ENCODE measurements at places on chromosomes 11 and 22.
A peak's percentile ranks its signal among the peaks of the same experiment; 100 is the strongest.

GRCh38 chr11:62411524-62411923 lies 7.3 kb upstream of the SCGB1A1 start:
- no peak for DNase-seq

- DNase-seq, result peak; percentile 80
These were observed 61.0 kb upstream of the BIRC3 start for GRCh38 chr11:102256251-102256650.

DNA sequence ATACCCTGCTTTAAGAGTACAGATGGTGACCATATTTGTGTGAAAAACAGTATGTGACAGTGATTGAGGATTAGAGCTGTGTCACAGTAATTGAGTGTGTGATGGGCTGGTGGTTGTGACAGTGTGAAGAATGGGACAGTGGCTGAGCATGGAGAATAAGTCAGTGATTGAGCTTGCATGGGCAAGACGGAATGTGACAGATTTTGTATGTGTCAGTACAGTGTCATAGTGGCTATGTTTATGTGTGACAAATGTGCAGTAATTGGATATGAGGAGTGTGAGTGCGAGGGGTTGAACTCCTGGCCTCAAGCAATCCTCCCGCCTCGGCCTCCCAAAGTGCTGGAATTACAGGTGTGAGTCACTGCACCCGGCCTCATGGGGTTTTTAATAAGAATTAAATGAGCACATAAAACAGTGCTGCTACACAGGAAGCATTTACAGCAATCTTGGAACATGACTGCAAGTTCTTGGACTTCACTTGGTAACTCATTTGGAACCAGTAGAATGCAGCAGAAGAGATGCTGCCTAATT lies 583 bp upstream of the RRAS2 start:
- no peak for DNase-seq

DNA sequence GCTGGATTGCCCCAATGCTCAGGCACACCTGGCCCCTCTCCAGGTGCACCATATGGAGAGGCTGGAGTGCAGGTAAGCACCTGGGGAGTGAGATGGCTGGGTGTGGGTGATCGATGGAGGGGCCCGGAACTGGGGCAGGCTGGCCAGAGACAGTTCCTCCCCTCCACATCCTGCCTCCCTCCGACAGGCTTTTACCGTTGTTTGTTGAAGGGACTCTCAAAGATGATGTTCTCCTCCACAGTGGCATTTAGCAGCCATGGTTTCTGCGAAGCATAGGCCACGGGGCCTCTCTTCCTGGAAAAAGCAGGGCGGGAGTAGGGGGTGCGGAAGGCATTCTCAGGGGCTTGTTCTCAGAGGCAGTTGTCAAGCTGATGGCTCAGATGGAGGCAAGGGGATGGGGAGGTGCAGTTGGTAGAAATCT lies 25.9 kb upstream of the KCNJ11 start:
- DNase-seq, result no peak

GRCh38 chr11:34948696-34949095 lies 32.3 kb downstream of the PDHX start:
- peak; percentile 18 for DNase-seq

DNA sequence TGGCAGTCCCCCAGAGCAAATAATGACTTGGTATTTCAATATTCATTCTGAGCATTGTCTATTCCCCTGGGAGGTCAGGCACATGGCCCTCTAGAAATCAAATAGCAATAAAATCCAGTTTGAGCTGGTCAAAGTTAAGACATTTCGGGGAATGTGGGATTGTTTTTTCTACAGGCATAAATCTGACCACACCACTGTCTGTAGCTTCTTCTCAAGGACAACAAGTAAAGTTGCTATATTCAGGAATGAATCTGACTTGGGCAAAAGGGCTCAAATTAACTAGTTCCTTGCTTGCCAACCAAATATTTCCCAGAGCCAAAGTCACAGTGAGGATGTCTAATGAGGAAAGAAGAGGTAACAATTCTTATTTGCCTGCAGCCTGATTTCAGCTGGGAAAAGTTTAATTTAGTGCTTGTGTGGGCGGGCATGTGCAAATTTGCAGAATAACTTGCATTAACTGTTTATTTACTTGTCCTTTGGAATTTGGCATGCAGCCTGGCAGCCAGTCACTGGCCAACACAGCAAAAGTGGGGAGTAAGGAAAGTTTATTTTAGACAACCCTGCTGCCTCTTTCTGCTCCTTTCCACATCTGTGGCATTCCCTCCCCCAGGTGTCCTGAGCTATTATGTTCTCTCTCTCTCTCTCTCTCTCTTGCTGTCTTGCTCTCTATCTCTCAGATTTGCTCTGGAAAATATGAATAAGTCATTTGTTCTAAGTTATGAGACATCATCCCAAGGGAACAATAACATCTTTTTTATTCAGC lies 51.2 kb upstream of the ARHGAP20 start:
- DNase-seq, result peak; percentile 92

DNA sequence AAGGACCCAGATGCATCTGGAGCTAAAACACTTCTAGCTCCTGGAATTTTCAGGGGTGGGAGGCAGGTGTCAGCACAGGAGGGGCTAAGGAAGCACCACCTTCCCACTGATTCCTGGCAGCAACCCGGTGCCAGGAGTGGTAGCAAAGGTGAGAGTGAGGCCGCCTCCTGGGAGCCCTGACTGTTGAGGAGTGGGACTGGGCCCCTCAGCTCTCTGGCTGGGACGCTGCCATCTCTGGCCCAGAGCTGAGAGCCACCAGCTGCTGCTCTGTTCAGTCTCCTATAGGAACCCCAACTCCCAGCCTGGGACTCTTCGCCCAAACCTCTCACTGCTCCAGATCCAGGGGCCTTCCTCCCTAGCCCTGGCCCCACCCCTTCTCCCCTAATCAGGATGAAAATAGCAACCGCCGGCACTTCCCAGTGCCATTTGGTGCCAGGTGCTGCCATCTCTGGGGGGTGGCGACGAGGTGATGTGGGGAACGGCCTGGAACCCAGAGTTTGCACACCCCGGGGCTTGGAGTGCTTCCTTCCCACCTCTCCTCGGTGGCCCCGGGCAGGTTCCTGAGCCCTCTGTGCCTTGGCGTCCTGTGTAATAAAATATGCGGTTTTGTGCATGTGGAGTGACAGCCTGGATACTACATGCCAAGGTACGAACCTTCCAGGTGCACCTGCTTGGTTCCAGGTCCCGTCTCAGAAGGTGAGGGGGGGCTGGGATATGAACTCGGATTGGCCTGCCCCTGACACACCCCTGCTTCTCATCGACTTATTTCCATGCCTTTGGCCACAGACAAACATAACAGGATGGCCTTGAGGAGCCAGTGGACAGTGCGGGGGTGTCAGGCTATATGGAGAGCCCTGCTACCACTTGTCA lies 35.7 kb upstream of the CELSR1 start:
- DNase-seq, result no peak

DNA sequence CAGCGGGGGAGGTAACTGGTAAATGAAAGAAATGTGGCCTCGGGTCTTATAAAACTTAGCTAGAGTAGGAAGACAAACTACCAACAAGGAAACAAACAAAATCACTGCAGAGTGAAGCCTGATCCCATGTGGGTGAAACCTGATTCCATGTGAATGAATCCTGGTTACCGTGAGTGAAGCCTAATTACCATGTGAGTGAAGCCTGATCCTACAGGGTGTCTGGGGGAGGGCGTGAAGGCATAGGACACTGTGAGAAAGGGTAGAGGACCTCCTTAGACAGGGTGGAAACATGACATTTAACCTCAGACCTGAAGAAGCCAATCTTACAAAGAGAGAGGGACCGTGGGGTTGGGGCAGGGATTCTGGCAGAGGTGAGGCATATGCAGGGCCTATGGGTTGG lies 106.2 kb upstream of the USP47 start:
- no peak for DNase-seq

GRCh38 chr22:50257041-50257440 lies 4.4 kb downstream of the MAPK12 start:
- no peak for DNase-seq

- DNase-seq, result no peak
These were observed 24.1 kb downstream of the PTDSS2 start for GRCh38 chr11:473962-474785.

GRCh38 chr11:80443177-80443576 lies 1002.3 kb upstream of the TENM4 start:
- DNase-seq, result peak; percentile 47

- DNase-seq, result no peak
These were observed 71.7 kb upstream of the FAR1 start for GRCh38 chr11:13596611-13597326.

DNA sequence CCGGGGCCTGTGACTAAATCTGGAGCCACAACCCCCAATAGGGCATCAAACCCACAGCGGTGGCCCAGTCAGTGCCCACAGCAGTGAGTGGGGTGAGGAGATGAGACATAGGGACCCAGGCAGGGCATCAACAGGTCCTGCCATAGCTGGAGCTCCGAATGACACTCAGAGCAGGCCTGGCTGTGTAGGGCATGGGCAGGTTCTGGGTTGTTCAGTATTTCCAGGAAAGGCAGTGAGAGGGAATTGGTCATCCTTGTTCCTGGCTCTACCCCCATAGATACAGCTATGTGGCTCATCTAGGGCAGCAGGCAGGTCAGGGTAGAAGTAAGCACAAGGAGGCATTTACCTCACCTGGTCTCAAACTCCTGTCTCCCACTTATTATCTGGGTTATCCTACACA lies 126.6 kb downstream of the BUD13 start:
- no peak for DNase-seq

DNA sequence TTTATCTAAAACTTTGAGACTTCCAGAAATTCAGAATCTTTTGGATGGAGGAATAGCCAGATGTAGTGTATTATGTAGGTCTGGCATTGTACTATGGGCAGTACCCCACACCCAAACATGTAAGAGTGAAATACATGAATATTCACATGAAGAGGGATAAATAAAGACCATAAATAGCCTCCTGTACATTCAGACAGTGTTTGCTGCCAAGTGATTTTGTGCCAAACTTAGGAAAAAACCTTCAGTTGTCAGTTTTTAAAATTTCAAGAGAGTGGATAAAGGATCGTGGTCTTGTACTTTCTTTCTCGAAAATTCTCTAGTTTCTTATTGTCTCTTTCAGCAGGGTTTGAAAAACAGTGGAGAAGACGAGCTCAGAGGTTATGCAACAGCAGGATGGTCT lies 150.3 kb upstream of the LARGE1 start:
- DNase-seq, result no peak

DNA sequence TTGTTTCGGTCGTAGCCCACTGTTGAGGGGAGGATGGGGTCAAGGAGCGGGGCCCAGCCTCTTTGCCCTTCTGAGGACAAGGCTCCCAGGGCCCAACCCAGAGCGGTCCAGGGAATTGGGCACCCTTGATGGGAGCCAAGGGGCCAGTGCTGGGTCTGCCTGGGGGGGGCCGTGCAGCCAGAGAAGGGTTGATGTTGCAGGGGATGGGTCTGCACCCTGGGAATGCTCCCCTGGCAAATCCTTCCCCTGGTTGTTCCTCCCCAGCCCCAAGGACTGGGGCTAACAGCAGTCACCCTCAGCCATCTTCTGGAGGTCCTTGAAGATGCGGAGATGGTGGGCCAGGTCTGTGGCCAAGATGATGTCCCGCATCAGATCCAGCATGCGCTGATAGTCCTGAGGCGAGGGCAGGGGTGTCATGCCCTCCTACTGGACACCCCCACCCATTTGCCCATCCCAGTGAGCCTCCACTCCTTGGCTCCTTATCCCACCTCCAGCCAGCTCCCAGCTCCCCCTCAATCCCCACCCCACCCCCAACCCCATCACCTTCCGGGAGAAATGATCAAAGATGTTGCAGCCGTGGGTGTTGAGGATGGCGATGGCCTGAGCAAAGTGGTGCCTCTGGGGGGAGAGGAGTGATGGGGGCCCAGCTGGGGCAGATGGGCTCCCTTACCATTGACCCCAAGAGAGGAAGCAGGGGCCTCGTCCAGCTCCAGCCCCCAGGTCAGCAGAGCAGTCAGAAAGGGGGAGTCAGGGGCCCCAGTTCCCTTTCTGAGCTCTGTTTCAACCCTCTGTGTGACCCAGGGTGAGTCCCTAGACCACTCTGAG lies 95.0 kb downstream of the PDE2A start:
- DNase-seq, result no peak

DNA sequence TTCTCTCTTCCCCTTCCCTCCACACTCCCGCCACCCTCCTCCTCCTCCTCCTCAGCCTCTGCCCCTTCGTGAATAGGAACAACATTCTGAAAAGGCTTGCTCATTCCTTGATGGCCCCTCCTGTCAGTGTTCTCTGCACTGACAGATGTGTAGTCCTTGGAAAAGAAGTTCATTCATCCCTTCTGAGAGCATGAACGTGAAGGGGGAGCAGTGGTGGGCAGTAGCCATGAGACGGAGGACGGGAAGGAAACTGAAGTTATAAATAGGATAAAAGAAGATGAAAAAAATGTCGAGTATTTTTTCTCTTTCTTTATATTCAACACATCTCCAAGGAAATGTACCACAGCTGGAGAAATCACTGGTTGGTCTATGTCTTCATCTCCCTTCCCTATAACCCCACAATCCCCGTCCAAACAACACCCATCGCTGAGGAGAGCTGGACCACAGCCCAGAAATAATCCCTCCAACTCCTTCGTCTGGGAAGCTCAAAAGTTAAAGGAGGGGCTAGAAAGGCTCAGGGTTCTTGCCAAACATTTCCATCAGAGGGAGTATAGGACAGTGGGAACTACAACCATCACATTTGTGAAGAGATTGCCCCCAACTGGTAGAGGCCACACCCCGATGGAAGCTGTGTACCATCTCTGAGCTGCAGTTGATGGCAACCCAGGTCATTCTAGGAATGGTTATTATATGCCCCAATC lies 33.5 kb downstream of the ETS1 start:
- DNase-seq, result peak; percentile 50

DNA sequence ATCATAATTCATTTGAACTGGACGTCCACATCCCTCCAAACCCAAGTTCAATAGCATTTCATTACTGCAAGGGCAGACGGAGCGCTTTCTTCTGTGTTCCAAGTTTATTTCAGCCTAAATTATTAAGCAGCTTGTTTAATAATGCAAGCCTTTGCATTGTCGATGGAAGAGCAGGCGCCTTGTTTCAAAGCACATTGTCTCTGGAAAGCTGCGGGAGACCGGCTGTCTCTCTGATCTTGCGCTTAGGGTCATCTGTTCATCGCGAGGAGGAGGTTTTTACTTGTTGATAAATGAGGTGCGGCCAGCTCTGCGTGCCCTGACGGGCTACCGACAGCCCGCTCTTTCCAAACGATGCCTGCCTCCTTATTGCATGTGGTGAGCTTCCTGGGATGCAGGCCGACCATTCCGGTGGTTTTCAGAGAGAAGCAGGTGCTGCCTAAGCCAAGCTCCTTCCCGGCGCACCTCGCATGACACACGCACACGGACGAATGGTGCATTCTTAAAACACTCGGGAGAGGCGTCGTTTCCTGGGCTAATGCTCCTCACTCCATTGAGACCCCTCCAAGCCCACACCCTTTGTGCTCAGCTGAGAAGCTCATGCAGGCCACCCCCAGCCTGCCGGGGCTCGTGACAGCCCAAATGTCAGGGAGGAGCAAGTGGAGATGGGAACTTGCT lies 456.9 kb downstream of the BRD1 start:
- no peak for DNase-seq

GRCh38 chr22:50481440-50482106 lies at the start of gene ADM2:
Gene ADM2 (plus strand): TSS chr22:50481543. CDS start chr22:50481848, 305 bp downstream.
- DNase-seq, result no peak

- no peak for DNase-seq
These were observed 357.2 kb downstream of the OPCML start for GRCh38 chr11:133175103-133175502.
